Fibroblast of skin of right quadriceps (primary cell): ENCODE measurements at places on chromosomes 1 and 21.

DNA sequence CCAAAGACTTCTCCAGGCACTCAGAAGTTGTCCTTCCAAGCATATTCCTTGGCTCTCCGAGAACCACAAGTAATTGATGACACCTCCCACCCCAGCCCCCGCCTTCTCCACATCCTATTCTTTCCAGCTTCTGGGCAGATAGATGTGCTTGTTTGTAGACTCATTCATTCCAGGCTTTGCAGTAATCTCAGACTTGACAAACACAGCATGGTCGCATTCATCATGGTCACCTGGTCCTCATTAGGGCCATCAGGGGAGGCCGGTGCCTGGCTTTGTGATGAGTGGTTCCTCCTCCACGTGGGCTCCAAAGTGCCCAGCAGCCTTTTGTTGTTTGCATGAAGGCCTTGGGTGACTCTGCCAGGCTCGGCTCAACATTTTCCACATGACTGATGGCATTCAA is 28.5 kb upstream of the KCNE2 start:
- peak; percentile 70 for DNase-seq

- peak; percentile 63 for DNase-seq
Observed at GRCh38 chr21:32463889-32464300, 51.4 kb downstream of the EVA1C start.

DNA sequence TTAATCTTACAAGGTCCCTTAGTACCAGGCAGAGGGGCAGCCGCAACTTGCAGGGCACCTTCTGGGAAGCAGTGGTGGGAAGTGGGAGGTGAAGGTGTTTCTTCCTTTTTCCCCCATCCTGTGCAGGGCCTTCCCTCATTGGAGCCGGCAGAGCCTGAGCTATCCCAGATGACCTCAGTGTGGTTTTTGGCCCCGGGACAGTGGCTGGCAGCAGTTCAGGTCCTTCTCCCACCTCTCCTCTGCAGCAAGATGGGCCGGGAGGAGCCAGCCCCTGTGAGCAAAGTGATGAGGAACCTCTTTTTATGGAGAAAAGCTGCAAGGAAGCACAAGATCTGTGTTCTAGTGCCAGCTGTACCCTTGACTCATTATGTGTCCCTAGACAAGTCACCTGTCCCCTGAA is 6.8 kb downstream of the PFKFB2 start:
- DNase-seq, result no peak

DNA sequence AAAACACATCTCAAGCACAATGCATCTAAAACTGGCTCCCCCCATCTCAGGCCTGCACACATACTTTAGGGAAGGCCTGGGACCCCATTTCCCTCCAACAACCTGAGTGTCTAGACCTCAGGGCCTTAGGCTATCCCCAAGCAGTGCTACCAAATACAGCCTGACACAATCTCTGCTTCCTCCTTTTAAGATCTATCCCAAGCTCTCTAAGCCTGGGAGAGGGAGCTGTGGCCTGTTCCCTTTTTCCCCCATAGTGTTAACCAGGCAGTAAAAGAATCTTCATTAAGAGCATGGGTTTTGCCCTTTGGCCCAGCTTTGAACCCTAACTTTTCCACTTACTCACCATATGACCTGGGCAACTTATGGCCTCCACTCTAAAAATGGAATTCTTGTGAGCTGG is 10.8 kb upstream of the COL8A2 start:
- no peak for DNase-seq

DNA sequence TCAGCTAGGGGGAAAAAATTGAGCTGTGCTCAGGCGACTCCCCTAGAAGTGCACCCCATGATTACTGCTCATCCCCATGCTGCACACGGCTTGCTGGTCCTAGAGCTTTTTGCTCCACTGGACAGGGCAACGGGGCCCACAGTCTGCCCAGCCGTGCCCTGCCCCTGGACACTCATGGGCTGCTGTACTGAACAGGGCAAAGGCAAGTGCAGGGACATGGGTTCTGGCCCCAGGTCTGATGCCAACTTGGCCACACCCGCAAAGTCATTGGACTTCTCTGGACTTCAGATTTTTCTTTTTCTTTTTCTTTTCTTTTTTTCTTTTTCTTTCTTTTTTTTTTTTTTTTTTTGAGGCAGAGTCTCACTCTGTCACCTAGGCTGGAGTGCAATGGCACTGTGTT is 42.9 kb upstream of the TARBP1 start:
- no peak for DNase-seq
